Brain microvascular endothelial cell (primary cell): ENCODE measurements at places on chromosomes 11 and 22.

DNA sequence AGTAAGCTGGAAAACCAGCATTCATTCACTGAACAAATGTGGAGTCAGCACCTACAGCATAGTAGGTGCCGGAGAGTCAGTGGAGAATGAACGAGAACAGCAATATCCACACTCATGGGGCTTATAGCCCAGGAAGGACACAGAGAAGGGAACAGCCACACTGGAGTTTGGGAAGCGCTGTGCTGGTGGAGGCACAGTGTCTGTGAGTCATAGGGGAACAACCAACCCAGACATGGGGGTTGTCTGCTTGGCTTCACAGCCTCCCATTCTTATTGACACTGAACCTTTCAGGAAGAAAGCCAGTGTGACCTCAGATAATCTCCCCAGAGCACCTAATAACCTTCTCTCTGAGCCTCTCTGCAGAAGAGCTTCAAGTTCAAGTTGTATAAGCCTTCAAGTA, 56.6 kb upstream of the UBASH3B start:
- DNase-seq, result peak; percentile 7

GRCh38 chr22:42905702-42906183, 48.7 kb upstream of the ARFGAP3 start:
- no peak for DNase-seq

DNA sequence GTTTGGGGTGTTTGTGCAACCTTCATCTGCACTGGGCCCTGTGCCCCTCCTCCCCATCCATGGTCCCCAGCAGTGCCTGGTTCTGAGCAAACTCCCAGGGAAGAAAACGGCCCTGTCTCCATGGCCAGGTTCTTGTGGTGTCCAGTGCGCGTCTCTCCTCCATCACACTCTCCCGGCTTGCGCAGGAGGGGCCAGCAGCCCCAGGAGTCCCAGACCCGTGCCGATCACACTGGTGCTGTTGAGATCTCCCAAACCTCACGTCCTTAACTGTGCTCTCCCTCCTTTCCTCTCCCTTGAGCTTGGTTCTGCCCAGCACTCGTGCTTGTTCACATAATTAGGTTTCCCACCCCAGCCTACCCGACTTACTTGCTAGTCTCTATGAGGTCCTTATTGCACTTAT, 10.9 kb upstream of the GRK2 start:
- no peak for DNase-seq

DNA sequence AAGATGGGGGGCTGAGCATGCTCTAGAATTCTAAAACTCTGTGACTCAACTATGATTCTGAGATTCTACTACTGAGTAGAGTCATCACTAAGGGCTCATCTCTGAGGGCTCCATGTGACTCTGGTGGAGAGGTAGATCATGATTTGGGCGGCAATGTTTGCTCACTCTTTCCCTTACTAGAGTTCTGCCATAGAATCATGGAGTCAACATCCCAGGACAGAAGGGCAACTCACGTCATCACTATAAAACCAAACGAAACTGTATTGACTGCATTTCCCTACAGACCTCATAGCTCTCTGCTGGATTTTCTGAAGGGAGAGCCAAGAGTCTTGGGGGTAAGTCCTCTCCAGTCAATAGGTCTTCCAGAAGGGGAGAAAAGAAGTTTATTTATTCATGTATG, at the start of gene MS4A14:
TSS of gene MS4A14 (plus strand) at position 78 of the 400 bp plus-strand sequence. CDS start at position 198, 120 bp downstream.
- DNase-seq, result no peak

DNA sequence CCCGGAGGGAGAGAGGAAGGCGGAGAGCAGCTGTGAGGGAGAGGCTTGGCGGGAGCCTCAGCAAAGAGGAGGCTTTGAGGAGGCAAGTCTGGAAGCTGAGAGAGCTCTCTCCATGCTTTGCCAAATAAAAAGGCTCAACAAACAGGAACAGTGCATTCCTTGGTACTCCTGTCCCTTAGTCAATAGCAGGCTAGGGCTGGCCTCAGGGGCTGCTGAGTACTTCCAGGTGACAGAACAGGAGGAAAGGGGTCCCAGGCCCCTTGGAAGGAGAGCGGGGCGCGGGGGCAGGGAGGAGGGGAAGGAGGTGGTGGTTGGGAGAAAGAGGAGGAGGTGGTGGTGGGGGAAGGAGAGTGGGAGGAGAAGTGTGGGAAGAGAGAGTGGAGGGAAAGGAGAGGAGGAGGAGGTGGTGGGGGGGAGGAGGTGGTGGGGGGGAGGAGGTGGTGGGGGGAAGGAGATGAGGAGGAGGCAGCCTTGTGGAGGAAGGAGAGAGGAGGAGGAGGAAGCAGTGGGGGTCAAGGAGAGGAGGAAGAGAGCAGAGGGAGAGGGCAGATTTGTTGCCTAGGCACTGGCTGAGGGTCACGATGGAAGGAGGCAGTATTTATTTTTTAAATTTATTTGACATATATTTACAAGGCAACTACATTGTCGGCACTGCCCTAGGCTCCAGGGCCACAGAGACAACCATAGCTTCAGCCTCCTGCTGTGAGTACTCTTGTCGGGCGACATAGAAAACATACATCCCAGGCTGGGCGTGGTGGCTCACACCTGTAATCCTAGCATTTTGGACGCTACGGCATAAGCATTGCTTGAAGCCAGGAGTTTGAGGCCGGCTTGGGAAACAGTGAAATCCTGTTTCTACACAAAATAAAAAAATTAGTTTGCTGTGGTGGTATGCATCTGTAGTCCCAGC, 74.2 kb upstream of the ZBED5 start:
- peak; percentile 36 for DNase-seq

DNA sequence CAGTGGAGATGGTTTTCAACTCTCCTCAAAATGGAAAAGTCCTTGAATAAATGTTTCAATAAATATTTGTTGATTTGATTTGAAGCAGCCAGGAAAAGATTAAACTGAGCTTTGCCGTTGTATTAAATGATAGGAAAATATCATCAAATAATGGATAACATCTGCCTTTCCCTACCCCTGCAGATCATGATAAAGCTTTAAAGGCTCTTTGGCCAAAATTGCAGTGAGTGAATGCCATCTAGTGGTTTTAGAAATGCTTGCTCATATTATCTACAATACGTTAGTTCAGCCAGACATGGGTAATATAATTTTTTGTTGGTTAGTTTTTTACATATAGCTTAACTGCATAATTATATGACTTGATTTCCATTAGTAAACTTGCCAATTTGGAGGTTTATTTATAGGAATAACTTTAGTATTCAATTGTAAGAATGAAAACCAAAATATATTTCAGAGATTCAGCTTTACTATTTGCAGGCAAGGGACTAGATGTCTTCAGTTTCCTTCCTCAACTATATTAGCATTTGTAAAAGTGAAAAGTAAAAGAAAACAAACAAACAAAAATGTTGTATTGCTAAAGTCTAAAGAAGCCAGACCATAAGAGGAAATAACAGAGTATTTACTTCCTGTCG, 159.2 kb downstream of the MSANTD4 start:
- DNase-seq, result peak; percentile 52

- DNase-seq, result peak; percentile 56
Measured at GRCh38 chr11:45105233-45105983, 41.0 kb upstream of the PRDM11 start.

- DNase-seq, result no peak
Measured at GRCh38 chr11:45369313-45369712, 83.2 kb upstream of the SYT13 start.

GRCh38 chr22:39174498-39175352, 22.2 kb upstream of the CBX7 start:
- peak; percentile 91 for DNase-seq

GRCh38 chr22:25025491-25026400, 73.2 kb downstream of the KIAA1671 start:
- DNase-seq, result peak; percentile 48

- DNase-seq, result no peak
Measured at GRCh38 chr11:44377914-44378321, 68.0 kb upstream of the ALX4 start.

DNA sequence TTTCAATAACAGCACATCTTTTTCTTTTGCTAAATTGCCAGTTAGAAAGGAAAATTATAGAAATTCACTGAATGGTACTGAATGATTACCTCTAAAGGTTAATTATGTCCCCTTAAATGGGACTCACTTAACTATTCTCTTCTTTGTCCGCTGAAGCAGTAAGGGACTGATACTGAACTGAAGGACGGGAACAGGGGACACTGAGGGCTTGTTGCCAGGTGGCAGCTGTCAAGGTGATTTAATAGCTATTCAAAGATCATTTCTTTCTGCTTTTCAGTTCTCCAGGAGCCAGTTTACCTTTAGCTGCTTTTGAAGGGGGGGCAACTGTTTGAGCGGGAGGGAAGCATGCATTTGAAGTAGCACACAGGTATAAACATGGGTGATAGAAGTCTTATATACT, 325.4 kb upstream of the CCDC90B start:
- DNase-seq, result no peak

DNA sequence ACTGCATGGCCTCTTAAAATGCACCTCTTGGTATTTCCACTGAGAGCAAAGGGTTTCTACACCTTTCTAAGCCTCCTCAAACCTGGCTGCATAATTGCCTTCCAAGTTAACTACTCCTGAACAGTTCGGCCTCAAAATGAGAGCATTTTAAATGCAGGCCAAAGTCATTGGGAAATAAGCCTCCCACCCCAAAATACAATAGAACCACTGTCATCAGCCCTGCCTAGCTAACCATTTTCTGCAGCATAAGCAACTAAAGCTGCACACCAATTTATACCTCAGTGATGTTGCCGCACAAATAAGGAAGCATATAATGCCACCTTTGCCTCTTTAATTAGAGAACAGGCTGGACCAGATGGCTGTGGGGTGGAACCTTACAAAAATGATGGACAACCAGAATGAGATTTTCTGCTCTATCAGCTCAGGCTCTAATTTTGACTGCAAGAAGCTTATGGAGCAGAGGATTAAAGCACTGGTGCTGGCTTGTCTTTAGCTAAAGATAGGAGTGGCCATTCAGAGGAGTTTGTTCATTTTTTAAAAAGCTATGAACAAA, 4.3 kb downstream of the TOB2 start:
- no peak for DNase-seq

DNA sequence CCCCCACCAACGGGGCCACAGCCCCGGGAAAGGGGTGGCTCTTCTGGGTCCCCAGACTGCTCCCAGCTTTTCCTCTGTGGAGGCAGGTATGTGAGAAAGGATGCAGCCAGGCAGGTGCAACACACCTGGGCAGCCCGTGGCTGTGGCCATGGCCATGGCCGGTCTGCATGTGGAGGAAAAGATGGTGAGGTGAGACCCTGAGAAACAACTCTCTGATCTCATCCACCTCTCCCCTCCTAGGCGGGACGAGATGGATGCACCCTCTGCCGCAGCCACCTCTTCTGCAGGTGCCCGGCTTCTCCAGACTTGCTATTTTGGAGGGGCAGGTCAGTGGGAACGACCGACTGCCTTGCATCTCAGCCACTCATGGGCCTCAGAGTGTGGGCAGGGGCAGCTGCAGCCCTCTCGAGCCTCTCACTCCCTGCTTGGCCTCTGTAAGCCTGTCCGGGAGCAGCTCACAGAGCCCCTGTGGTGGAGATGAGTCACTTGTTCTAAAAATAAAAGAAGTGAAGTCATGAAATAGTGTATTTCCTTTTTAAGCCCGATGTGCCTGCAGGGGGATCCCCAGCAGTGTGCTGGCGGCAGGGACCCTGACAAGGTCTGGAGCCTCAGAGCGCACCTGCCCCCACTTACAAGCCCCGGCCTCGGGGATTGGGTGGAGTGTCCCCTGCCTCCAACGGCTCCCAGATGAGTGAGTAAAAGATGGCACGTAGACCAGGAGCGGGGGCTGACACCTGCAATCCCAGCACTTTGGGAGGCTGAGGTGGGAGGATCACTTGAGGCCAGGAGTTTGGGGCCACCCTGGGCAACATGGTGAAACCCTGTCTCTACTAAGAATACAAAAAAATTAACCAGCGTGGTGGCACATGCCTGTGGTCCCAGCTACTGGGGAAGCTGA, 10.7 kb downstream of the SMIM38 start:
- DNase-seq, result peak; percentile 84

- DNase-seq, result no peak
Measured at GRCh38 chr11:84655712-84656111, 971.4 kb downstream of the DLG2 start.

GRCh38 chr22:39269095-39269790, 24.5 kb upstream of the PDGFB start:
- no peak for DNase-seq

- DNase-seq, result peak; percentile 12
Measured at GRCh38 chr11:16863389-16863788, 124.9 kb downstream of the C11orf58 start.

DNA sequence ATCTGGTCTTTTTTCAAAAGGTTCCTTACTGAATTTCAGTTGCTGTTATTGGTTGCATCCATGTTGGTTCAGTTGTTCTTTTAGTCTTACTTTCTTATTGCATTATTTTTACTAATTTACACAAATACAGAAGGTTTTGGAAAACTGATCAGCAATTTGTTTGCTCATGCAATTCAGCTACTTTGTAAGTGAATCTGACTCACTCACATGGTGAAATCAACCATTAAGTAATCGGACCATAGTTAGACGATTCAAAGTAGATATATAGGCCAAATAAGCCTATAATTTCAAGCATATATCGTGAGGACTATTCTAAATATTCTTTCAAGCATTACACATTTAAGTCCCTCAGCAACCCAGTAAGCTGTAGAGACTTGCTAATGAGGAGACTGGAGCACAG, 41.7 kb downstream of the CCDC83 start:
- DNase-seq, result no peak

GRCh38 chr11:118921121-118921928, 4.4 kb downstream of the BCL9L start:
- DNase-seq, result peak; percentile 77

DNA sequence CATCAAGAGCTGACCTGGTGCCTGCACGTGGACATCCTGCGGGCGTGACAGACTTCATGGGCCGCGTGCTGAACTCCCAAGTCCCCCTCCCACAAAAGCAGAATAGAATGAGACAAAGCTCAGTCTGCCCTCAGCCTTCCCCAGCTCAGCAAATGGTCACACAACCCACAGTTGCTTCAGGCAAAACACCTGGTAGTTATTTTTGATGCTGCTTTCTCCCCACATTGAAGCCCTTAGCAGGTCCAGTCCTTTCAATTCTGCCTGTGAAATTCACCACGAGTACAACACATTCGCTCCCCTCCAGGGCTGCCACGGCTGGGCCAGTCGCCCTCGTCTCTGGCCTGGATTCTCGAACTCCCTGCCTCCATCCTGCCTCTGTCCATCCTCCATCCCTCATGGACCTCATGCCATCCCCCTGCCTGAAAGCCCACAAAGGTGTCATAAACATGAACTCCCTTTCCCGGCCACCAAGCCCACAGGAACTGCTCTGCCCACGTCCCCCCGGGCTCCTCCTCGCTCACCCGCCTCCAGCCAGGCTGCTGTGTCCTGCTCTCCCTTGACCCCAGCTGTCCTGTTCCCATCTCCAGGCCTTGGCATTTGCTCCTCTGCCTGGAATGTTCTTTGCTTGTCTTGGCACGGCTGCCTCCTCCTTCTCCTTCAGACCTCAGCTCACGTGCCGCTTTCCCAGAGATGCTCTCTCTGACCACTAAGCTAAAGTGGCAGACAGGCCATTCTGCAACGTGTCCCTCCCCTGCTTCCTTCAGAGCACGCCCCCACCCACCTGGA, 42.1 kb downstream of the SCUBE1 start:
- no peak for DNase-seq

DNA sequence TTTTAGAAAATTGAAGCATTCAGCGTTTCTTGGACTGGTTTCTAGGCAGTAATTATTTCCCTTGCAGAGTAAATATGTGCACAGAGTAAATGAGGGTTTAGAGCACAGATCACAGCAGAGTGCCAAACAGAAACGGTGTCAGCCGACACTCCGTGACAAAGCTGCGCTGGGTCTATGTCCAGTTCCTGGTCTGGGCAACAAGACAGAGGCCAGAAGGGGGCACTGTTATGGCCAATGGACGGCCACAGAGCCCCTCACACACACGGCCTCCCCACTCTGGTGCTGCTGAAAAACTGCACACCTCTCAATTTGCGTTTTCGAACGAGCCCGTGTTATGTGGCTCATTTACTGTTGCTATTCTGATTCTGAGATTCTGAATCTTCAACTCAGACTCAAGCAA, 180.7 kb downstream of the MPPED1 start:
- no peak for DNase-seq
